Activated T-cell treated with anti-CD3 and anti-CD28 coated beads, Interleukin-2, amount 50 U/mL, for 72 hours (primary cell): ENCODE measurements at places on chromosomes 3 and 15.

DNA sequence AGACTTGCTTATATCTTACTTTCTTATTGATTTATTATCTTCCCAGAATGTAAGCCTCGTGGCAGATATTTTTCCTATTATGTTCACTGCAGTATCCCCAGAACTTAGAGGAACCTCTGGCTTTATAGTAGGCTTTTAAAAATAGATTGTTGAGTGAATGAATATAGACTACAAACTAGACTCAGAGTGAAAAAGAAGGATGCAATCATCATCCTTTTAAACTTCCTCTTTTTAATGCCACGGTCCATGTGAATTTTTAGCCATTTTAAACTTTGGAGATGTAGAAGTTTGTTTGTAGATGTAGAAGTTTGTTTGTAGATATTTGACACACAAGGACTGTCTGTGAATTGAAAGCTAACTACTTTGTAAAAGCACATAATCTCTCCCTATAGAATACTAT is 7.2 kb upstream of the P2RY12 start:
- DNase-seq: no peak

DNA sequence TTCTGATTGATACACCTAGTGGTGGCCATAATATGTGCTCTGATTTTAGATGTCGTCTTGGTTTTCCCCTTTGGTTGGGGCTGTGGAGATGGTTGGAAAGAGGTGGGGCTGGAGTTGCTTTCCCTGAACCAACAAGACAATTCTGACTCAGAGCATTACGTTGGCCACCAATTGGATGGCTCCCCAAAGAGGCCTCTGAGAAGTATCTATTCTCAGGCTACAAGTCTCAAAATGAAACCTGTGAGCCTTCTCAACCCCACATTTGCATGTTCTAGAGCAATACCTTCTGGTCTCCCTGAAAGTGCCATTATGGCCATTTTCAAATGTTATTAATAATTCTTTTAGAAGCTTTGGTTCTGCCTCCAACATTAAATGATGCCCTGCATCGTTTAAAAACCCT is 188.4 kb upstream of the WNT5A start:
- DNase-seq: peak; percentile 61

- DNase-seq: no peak
Observed at GRCh38 chr3:28232659-28233058, 8.8 kb upstream of the CMC1 start.

GRCh38 chr3:43022121-43022520 is 43.0 kb downstream of the GASK1A start:
- no peak for DNase-seq

DNA sequence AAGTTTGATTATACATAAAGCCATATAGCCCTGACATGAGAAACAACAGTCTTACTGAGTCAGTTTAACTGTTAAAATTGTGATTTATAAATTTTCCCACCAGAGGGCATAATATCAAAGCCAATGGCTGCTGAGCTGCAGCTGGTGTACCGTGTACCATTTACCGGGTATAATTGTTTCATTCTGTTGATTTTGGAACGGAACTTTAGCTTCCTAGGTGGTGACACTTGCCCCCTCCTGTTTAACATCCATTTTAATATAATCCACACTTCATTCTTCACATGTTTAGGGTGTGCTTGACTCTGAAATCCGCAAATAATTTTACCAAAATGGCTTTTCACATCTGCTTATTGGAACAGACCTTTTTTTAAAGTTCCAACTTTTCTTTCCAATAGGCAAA is 72.8 kb downstream of the SLC9A9 start:
- DNase-seq: no peak

DNA sequence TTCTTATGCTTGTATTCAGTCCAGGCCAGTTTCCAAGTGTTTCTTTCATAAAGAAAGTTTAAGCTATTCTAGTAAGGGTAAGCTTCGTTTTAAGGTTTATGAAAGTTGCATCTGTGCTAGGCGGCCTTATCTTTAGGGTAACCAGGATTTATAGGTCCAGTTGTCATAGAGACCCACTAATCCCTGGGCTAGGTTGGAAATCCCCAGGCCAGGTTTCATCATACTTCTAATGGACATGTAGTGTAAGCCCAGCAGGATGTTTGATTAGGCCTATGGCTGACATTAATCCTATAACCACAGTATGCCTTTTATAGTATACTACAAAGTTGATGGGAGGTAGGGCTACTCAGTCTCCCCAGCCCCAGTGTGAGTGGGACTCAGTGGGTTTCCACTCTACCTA is 312.4 kb downstream of the CACNA2D3 start:
- DNase-seq: no peak

- DNase-seq: no peak
Observed at GRCh38 chr3:40615110-40615915, 90.6 kb downstream of the ZNF621 start.

DNA sequence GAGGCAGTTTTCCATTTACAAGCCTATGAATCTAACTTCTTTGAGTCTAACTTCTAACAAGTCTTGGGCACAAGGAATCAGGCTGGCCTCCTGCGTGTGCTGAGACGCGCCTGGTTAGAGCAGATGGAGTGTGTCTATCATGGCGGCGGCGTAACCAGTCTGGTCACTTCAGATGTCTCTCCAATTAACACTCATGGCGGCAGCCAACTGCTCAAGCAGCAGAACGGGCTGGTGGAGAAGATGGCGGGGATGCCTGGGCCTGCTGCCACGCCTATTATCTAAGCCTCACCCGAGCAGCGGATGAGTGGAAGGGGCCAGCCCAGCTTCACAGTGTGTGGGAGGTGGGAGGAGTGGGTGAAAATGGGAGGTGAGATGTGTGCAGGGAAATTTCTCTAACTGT is 246.4 kb upstream of the TPRG1 start:
- no peak for DNase-seq

GRCh38 chr3:115930922-115931321 is 307.6 kb downstream of the GAP43 start:
- DNase-seq: no peak

DNA sequence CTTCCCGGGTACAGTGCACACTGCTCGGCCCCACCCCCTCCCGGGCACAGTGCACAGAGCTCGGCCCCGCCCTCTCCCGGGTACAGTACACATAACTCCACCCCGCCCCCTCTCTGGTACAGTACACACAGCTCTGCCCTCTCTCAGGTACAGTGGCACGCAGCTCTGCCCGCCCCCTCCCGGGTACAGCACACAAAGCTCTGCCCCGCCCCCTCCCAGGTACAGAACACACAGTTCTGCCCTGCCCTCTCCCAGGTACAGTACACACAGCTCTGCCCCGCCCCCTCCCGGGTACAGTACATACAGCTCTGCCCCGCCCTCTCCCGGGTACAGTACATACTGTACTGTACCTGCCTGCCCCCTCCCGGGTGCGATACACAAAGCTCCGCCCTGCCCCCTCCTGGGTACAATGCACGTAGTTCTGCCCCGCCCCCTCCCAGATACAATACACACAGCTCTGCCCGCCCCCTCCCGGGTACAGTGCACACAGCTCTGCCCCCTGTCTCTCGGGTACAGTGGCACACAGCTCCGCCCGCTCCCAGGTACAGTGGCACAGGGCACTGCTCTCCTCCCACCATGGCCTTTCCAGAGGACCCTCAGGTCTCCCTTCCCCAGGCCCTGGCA is 16.4 kb upstream of the PRR20G start:
- no peak for DNase-seq

- no peak for DNase-seq
Observed at GRCh38 chr3:69354948-69355347, 30.9 kb downstream of the FRMD4B start.

DNA sequence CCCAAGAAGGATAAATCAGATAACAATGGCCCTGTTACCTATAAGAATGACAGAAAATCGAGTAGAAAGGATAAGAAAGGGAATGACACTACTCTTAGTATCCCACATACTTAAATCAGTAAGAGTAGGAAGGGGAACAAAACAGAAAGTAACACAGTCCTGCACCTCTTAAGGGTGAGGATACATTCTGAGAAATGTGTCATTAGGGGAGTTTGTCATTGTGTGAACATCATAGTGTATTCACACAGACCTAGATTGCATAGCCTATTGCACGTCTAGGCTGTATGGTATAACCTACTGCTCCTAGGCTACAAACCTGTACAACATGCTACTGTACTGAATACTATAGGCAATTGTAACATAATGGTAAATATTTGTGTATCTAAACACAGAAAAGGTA is 142.6 kb downstream of the PLCH1 start:
- DNase-seq: no peak

DNA sequence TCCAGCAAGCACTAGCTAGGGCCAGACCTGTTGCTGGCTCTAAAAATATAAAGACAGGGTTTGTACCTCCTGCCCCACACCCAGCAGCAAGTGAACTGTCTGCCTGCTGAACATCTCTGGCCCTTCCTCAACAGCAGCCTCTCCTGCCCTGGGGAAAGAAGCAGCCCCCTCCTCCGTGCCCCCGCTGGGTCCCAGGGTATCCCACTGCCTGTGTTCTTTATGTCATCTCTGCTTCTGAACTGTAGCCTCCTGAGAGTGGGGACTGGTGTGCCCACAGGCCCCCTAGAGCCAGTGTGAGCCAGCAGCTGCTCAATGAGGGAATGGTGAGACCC is 54.5 kb downstream of the ACAD9 start:
- DNase-seq: no peak

- DNase-seq: no peak
Observed at GRCh38 chr3:77041811-77042210, 1.9 kb downstream of the ROBO2 start.
